ENCODE measurements at places on chromosomes 4 and X. TPM values are rescaled to one million over a fixed set of nuclear protein-coding genes. Genes with fewer than 3 reads are reported as not detected.

Gene TMSB15B
- total RNA-seq = 4.9 TPM

Gene FHIP1A
- 1.4 TPM for total RNA-seq

Gene NKX6-1
- total RNA-seq = 0.11 TPM

Gene GAGE2A
- not detected for total RNA-seq

Gene MAGEA2B
- total RNA-seq = not detected

Gene BTC
- 0.25 TPM for total RNA-seq

Gene VSIG1
- total RNA-seq = not detected

Gene SH3BP2
- total RNA-seq = 8.0 TPM

Gene KDM5C
- total RNA-seq = 107 TPM

Gene BEND4
- total RNA-seq = 0.12 TPM

Data from uterine smooth muscle cell (primary cell).